COLO829 (cell line): ENCODE measurements at places on chromosomes 16 and 17.

- no peak for DNase-seq
These were observed 16.6 kb downstream of the RMI2 start for GRCh38 chr16:11361701-11362451.

DNA sequence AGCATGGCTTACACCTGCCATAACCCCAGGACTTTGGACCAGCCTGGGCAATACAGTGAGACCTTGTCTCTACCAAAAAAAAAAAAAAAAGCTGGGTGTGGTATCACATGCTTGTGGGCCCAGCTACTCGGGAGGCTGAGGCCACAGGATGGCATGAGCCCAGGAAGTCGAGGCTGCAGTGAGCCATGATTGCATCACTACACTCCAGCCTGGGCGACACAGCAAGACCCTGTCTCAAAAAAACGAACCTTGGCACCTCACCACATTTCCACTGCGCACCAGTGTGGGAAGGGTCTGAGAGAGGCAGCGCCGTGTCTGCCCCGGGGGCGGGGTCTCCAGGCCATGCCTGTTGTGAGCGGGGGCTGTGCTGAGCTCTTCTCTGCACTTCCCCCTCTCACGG is 6.3 kb downstream of the ACSF3 start:
- no peak for DNase-seq

DNA sequence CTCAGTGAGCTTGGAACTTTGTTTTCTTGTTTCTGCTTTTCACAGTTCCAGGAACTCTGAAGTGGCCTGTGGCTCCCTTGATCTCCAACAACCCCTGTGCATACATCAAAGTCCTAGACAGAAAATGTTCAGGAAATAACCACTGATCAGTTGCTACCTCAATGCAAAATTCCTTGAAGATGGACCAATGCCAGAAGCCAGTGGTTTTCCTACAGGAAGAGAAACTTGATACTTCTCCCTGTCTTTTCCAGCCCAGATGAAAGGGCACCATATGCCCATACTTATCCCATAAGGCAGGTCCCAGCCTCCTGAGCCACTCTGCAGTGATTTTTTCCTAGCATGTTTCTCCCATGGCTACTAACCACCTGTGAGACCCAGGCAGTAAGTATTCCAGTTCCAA is 12.3 kb upstream of the CDRT4 start:
- peak; percentile 61 for DNase-seq

DNA sequence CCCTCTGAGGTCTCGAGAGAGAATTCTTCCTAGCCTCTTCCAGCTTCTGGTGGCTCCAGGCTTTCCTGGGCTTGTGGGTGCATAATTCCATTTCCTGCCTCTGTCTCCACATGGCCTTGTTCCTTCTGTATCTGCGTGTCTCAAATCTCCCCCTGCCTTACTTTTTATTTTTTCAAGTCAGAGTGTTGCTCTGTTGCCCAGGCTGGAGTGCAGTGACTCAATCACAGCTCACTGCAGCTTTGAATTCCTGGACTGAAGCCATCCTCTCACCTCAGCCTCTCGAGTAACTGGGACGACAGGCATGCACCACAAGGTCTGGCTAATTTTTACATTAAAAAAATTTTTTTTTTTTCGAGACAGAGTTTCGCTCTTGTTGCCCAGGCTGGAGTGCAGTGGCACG is 120.6 kb downstream of the SHISA9 start:
- no peak for DNase-seq

- DNase-seq: peak; percentile 49
These were observed 13.2 kb upstream of the TMEM100 start for GRCh38 chr17:55735731-55736405.

DNA sequence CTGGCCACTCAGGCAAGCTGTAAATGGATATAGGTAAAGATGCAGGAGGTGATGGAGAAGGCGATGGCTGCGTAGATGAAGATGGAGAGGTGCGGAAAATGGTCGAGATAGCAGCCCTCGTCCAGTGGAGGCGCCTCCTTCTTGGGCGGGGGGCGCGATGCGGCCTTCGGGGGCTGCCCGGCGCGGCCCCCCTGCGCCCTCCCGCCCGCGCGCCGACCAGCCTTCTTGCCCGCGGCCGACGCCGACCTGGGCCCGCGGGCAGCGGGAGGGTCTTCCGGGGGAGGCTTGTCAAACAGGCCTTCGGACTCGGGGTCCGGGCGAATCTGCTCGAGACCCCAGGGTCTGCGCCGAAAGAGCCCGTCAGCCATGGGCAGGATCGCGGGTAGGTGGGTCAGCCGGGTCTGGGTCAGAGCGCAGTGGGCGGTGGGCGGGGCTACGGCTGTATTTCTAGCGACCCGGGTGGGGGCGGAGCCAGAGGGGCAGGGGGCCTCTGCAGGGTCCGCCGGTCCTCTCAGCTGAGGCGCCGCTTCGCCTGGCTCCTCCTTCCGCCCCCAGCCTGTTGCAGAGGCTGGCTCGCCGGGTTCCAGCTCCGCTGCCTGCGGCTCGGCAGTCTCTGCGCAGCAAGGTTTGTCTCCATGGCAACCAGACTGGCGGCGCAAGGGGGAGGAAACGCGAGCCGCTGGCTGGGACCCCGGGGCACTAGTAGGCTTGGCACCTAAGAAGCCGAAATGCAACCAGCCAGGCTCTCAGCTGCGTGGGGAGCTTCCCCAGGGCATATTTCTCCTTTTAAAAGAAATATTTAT is 14.4 kb downstream of the MIS12 start:
- peak; percentile 72 for DNase-seq

GRCh38 chr16:79334127-79334526 is 266.4 kb downstream of the MAF start:
- no peak for DNase-seq

GRCh38 chr16:49632795-49633184 is 223.1 kb downstream of the ZNF423 start:
- no peak for DNase-seq

GRCh38 chr17:79844869-79845600 is 5.8 kb upstream of the CBX4 start:
- DNase-seq: peak; percentile 76

DNA sequence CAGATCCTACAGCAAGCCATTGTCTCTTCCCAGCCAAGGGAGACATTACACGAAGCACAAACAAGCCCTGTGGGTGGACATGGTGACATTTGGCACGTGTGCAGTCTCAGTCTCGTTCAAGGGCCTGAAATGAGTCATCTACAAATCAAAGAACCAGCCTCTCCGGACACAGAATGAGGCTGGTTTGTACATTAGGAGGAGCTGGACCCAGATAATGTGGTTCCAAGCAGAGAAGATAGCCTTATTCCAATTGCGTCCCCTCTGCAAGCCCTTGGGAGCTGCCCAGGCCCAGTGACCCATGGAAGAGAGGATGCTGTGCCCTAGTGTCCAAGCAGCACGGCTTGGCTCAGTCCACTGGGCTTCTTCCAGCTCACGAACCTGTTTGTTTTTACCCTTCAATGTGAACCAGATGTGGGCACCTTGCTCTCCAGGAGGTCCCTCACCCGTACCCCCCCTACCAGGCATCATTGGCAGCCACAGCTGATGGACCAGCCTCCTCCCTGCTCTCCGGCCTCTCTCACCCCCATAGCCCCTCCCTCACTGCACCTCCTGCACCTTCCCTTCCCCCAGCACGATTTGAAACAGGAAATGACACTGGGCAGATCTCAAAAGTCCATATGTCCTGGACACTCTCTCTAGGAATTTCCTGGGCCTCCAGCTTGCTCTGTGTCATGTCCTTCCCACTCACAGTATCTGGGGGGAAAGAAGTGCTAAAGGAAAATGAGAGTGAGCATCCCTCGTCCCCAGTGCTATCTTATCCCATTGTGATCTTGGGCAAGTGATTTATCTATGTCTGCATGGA is 26.2 kb downstream of the KPNA2 start:
- DNase-seq: no peak

DNA sequence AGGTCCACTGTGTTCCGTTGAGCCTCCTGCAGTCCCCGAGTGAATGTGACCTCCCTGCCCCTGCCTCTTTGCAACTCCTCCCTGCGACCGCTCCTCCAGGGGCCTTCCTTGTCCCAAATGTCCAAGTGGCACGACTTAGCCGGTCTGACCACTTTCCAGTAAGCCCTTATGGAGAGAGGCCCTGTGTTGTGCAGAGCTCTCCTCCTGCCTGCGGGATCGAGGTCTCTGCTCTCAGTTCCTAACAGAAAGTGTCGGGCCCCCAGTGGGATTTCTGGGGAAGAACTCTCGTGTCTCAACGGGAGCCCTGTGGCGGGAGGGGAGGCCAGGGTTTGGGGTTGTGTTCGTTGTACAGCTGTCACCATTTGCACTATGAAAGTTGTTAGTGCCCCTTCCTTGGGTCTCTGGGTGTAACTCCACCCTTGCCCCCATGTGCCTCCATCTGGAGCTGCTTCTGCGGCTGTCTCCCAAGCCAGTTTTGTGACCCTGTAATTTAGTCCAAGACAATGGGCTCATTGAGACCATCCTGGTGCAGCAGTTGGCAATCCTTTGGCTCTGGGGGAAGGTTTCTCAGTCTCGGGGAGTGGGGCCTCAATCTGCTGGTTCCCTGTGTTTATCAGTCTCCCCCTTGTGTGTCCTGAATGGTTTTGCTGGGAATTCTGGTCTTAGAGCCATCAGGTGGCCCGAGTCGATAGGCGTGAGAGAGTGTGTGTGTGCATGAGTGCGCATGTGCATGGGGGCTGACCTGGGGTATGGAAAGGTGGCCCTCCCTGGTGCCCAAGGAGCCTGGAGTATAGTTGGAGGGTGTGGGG is 234.5 kb downstream of the SEC14L1 start:
- DNase-seq: peak; percentile 66
